ENCODE measurements at places on chromosomes 7 and 10. TPM values are rescaled to one million over a fixed set of nuclear protein-coding genes. Genes with fewer than 3 reads are reported as not detected.
A peak's percentile ranks its signal among the peaks of the same experiment; 100 is the strongest.

ACHE gene
- 0.50 TPM for total RNA-seq

KIAA1549 gene
- 1.2 TPM for total RNA-seq

WDR86 gene
- 17.2 TPM for total RNA-seq

PPP1R17 gene
- not detected for total RNA-seq

IFIT2 gene
- total RNA-seq, result 3.3 TPM

ASAH2 gene
- 0.60 TPM for total RNA-seq

MINPP1 gene
- total RNA-seq, result 15.0 TPM

PNLIPRP3 gene
- 0.63 TPM for total RNA-seq

- DNase-seq, result no peak
Measured at GRCh38 chr7:48868916-48869315, 55.4 kb upstream of the CDC14C start.

DNA sequence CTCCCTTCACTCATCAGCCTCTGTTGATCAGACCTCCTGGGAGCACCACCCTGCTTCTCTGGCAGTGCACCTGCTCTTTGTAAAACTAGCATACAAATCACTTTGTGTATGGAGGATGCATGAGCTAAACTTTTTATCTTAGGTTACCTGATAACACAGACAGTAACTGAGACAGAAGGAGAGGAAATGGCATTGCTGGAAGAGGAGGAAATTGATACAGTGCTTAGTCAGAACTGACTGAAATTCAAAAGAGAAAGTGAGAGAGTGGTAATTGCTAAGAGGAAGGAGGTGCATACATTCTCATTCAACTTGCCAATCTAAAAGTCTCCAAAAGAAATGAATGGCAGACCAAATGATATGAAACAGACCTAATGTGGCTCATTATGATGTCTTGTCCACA lies 1120.7 kb downstream of the GATA3 start:
- no peak for DNase-seq

DNA sequence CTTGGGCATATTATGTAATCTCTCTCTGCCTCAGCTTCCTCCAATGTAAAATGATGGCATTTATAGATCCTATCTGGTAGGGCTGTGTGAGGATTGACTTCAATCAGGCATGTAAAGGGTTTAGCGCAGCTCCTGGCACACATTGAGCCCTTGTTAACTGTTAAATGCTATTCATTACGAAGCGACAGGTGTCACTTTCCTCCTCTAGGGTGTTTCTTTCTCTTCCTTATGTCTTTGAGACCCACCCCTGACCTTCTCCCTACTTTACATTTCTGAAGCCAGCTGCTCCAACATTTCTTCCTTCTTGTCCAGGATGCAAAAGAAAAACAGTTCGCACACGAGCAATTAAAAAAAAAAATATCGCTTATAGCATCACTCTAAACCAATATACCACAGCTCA lies 5.7 kb upstream of the R3HCC1L start:
- DNase-seq, result no peak

GRCh38 chr10:99976886-99977665 lies 32.7 kb downstream of the DNMBP start:
- no peak for DNase-seq

GRCh38 chr10:15469111-15469510 lies 98.0 kb upstream of the FAM171A1 start:
- DNase-seq, result no peak

DNA sequence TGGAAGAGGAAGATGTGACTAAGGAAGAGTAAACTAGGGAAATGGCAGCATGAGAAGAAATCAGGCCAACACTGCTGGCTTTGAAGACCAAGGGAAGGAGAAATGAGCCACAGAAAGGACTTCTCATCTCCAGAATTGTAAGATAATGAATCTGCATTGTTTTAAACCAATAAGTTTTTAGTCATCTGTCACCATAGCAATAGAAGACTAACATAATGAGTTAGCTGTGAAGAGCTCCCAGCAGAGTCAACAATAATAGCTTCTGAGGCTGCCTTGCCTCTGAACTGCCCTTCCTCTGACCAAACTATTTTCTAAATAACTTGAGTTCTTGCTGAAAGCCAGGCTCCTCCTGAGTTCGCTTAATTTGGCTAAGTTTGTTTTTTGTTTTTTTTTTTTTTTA lies 103.6 kb downstream of the CACNA2D1 start:
- no peak for DNase-seq

DNA sequence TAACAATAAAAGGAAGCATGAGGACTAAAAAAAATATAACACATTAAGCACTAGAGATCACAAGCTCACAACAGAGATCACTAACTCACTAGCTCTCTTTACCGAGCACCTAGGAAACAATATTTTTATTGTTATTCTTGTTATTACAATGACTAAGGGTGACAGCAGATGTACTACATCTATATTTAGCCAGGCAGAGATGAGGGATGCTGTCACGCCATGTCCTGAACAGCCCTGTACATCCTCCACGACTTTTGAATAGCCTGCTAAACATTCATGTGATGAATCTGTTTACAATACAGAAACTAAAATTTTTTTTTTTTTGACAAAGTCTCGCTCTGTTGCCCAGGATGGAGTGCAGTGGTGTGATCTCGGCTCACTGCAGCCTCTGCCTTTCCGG lies 22.7 kb downstream of the FAM133B start:
- no peak for DNase-seq

GRCh38 chr7:140417456-140418155 lies 13.7 kb downstream of the RAB19 start:
- DNase-seq, result no peak

DNA sequence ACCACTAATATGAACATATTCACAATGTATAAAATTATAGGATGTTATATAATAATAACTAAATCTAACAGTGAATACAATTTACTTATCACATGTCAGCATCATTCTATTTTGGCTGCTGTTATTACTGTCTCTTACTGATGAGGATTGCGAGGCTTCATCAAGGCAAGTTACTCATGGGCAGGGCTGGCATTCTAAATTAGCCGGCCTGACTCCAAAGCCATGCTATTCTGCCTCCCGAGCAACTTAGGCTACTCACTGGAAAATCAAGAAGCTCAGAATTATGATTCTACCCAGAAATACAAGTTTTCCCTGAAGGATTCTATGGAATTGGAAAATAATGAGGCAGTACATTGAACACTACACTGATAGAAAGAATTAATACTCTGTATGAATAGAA lies 101.7 kb downstream of the ICA1 start:
- no peak for DNase-seq

- peak; percentile 35 for DNase-seq
Measured at GRCh38 chr10:91409069-91409868, 875 bp upstream of the HECTD2 start.

DNA sequence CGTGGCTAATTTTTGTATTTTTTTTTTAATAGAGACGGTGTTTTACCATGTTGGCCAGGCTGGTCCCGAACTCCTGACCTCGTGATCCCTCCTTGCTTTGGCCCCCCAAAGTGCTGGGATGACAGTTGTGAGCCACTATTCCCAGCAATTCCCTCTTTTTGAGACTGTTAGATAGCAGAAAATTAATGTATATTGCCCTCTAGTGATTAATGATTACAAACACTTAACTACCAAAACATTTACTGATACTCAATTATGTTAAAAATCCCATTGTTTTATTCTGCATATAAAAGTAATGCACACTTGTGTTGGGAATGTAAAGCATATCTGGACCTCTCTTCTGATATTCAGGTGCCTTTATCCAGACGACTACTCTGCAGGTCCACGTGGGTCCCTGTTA lies 41.2 kb upstream of the COBL start:
- DNase-seq, result no peak

GRCh38 chr10:27138277-27138676 lies 15.9 kb downstream of the YME1L1 start:
- DNase-seq, result no peak

DNA sequence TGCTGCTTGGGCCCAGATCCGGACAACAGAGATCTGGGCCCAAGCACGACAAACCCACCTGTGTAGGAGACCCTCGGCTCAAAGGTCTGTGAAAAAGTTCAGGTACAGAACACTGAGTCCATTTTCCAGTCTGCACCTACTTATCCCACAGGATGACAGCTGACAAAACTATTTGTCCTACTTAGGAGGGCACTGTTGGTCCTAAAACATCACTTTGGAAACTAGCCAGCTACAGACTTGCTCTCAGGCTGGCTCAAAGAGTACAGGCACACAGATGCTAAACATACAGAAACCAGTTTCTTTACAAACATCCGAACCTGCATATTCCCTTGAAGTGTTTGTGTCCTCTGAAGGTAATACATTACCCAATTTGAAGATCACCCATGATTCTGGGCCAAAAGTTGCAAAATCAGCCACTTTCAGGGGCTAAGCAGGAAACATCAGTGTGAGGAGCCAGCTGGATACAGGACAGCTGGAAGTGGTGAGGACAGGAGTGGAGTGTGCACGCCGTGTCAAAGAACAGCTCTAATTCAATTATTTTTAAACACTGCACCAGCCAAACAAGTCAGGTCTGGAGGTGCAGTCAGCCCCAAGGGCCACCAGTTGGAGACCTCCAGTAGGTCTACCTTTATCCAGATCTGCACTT lies 88.5 kb downstream of the NOC3L start:
- DNase-seq, result no peak

GRCh38 chr7:16759840-16760239 lies 6.3 kb downstream of the TSPAN13 start:
- no peak for DNase-seq

DNA sequence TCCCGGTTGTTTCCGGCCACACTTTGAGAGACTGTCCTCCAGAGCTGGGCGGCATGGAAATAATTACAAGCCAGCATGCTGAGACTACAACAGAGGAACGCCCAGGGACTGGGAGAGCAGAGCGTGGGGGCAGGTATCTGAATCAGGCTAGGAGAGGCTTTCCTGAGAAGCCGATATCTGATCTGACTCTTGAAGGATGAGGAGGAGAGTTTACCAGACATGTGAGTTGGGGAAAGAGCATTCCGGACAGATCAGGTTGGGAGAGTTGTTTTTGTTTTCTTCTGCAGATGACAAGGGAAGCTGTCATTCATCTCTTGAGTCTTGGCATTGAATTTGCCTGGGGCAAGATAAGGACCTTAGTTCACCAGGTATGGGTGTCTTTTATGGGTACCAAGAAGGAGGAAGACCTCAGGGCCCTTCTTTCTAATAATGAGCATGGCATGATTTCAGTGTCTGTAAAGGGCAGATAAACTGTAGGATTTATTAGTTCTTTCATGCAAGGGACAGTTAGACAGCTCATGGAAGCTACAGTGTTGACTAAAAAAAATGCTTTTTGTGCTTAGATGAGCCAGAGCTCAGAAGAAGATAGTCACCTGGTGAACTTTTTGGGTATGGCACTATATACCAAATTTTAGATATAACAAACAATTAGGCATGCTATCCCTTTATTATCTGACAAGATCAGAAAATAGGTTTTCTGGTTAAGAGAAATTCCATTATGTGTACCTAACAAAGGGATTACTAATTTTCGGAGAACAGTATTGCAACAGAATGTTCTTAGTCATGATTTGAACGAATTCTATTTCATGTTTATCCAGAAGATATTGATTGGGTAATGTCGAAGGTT lies 36.2 kb downstream of the WBP1L start:
- no peak for DNase-seq

GRCh38 chr7:134175334-134176036 lies 48.3 kb downstream of the LRGUK start:
- no peak for DNase-seq

DNA sequence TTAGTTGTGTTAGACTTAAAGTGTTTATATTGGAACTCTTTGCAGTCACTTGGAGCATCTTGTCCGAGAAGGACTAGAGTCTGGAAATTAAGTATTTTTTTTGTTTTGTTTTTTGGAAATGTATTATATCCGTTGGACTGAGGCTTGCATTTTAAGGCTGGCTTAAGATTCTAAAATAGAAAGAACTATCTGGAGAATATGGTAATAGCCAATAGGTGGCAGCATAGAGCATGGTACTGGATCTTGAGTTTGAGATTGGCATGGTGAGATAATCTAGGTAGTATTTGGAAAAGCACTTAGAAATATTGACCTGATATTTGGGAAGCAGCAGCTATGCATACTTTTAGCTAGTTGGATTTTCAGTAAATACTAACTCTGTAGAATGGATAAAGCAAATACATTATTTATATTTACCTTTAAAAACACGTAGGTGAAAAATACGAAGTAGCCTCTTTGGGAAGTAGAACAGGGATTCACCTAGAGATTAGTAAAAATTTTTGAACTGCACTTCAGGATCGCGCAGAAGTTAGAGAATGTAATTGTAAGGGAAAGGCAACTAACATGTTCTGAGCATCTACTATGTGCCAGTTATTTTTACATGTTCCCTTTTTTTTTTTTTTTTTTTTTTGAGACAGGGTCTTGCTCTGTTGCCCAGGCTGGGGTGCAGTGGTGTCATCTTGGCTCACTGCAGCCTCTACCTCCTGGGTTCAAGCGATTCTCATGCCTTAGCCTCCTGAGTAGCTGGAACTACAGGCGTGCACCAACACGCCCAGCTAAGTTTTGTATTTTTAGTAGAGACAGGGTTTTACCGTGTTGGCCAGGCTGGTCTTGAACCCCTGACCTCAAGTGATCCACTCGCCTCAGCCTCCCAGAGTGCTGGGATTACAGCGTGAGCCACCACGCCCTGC lies 78.6 kb downstream of the LCOR start:
- DNase-seq, result no peak

DNA sequence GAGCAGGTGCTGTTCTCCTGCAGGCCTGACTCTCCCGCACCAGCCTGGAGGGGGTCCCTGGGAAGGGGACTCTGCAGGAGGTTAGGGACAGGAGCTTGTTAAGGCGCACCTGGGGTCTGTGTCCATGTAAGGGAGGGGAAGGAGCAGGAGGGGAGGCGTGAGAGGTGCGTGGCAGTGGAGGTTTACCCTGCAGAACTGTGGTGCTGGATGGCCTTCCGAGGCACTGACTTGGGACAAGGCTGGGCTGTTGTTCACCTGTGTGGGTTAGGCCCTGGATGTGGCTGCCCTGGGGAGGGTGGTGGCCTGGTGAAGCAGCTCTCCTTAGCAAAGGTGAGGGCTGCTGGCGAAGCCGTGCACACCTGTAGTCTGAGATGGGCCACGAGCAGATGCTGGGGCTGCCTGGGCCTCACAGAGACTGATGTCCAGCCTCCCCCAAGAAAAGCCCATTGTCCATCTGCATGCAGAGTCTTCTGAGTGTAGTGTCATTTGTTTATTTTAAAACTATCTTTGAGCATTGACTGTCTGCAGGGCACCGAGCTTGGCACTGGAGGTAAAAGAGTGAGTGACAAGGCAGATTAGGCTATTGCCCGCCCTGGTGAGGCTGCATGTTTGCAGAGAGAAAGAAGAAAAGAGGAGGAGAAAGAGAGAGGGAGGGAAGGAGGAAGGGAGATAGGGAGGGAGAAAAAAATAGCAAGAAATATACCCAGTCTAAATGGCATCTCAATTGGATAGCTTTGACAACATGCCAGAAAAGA lies 225.3 kb downstream of the GLRX3 start:
- DNase-seq, result no peak

- DNase-seq, result no peak
Measured at GRCh38 chr7:30366606-30367005, 82.2 kb downstream of the ZNRF2 start.

DNA sequence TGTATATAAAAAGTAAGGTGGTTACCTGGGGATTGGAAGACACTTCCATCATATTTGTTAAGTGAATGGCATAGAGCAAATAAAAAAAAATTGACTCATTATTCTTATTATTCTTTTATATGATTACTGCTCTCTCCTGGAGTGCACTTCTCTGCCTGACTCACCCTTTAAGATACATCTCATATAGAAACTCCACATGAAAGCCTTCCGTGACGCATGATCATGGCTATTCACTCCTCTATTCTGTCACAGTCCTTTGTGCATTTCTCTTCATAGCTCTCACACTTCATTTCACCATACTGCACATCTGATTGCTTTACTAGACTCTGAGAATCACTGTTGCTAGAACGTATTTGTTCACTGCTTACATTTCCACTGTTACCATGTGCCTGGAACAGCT lies 597.3 kb downstream of the CNTNAP2 start:
- DNase-seq, result no peak
